ENCODE measurements at places on chromosomes 1 and 21.
A peak's percentile ranks its signal among the peaks of the same experiment; 100 is the strongest.

DNA sequence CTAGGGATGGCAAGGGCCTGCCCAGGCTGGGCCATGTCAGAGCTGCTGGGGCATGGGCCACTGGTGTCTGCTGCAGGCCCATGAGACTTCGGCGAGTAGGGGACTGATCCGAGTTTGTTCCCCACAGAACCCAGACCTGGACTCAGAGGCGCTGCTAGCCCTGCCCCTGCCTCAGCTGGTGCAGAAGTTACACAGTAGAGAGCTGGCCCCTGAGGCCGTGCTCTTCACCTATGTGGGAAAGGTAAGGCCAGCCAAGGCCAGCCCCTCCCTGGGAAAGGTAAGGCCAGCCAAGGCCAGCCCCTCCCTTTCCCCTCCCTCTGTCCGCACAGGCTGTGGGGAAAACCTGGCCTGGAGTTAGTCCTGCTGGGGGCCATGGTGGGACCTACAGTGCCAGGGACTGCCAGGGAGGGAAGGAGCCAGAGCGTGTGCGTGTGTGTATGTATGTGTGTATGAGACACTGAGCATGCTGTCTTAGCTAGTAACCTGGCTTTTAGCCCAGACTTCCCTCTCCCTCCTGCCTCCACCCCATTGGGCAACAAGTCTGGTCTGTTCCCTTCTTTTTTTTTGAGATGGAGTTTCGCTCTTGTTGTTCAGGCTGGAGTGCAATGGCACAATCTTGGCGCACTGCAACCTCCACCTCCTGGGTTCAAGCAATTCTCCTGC, 8.0 kb downstream of the FAAH start:
- no peak for DNase-seq

- no peak for DNase-seq
Observed at GRCh38 chr1:160727316-160727640, 11.8 kb upstream of the SLAMF7 start.

DNA sequence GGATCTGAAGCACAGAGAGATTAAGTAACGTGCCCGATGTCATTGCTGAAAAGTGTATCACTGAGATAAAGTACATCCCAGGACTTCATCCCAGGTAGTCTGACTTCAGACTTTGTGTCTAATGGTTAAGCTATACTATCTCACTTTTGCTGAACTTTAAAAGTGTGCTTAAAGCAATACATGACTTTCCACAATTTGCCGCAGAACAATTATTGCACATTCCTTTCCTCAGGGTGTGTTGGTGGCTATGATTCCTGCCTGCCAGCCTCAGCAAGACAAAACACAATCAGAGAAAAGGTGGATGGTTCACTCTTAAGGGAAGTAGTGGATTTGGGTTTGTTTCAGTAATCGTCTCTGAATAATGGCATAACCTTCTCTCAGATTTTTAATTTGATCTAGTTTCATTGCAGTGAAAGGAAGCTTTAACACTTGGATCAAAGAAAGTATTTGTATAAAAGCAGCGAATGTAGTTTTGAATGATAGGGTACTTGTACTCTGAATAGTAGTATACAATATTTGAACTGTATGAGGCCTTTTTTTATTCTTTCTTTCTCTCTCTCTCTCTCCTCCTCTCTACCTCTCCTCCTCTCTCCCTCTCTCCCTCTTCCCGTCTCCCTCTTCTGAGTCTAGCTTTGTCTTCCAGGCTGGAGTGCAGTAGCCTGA, 47.0 kb downstream of the CNST start:
- DNase-seq, result no peak

DNA sequence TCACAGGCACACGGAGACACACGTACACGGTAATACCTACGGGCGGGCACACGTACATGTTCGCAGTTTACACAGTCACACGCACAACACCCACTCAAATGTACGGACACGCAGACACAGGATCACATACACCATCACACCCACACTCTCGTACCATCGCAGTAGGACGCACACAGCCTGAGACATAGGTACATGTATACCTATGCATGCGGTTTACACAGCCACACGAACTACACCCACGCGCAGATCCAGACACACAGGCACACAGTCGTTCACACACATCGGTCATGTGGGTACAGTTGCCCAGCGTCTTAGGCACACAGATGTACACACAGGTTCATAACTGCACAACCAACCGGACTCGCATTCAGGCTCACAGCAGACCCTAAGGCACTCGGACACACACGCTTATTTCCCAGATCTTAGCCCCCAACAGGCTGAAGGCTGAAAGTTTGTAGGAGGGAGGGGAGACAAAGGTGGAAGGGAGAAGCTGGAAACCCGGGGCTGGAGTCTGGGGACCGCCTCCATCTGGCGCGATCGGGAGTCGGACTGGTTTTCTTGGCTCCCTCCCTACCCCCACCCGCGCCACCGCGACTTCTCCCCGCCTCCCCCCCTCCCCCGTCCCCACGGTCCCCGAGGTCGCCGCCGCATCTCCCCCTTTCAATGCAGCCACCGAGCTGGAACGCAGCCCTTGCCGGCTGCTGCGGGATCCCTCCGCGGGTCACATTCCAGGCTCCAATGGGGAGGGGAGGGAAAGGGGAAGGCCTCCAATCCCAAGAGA, 51.9 kb upstream of the SYNC start:
- no peak for DNase-seq

DNA sequence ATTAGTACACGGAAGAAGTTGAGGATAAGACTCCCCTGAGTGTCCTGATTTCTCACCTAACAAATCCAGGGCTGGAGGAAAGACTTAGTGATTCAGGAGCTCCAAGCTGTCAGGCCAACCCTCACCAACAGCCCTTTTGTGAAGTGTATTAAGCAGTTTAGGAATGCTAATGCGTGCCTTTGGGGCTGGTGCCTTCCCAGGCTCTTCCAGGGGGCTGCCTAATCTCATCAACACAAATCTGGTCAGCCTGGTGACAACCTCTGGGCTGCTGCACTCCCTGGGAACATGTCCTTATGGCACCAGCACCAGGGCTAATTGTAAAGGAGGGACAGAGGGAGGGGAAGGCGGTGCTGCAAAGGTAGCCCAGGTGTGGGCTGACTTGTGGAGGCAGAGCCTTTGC, 15.5 kb downstream of the CSMD2 start:
- no peak for DNase-seq

GRCh38 chr1:19582318-19582717, 61.8 kb upstream of the NBL1 start:
- peak; percentile 59 for DNase-seq

GRCh38 chr1:84847253-84848250, 45.5 kb downstream of the LPAR3 start:
- no peak for DNase-seq

- DNase-seq, result no peak
Observed at GRCh38 chr1:218499911-218500310, 154.8 kb downstream of the TGFB2 start.

DNA sequence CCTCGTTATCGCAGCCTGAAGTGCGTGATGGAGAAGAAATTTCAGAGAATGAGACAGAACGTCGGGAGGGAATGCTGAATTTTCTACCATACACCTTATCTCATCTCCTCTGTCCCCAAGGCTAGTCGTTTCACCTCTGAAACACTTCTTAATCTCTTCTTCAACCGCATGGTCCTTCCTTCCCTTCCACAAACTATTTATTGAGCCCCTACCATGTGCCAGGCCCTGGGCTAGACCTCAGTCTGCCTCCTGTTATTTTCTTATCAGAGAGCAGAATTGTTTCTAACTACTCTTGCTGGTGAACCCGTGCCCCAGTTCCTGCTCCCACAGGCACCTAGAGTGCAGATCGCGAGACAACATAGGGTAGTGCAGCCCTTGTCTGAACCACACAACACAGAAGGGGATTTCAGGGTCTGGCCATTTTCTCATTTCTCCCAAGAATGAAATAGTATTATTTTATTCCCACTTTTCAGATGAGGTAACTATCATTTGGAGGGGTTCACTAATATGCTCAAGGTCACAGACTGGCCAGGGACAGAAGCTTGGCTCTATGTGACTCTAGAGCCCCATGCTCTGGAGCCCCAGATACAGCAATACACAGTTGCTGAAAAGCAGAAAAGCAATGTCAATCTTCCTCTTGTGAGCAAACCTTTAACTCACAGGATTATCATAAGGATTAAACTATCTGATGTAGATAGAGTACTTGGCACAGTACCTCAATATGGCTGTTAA, 598 bp upstream of the ADIPOR1 start:
- DNase-seq, result peak; percentile 25

DNA sequence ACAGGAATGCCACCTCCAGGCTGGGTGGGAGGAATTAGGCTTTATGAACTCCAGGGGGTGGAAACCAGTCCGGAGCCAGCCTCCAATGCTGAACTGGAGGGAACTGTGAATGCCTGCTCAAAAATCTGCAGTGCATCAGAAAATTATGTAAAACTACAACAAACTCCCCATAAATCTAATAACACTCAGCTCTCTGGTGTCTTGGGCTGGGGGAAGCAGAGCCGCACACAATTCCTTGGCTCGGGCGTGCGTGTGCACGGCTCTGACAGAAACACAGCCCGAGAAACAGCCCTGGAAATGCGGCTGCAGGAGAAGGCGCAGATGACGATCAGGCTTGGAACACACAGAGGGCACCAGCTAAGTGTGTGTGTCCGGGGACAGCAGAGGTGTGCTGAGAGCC, 127.6 kb upstream of the VAMP3 start:
- DNase-seq, result no peak

- DNase-seq, result no peak
Observed at GRCh38 chr1:61092642-61093041, 10.3 kb downstream of the NFIA start.

DNA sequence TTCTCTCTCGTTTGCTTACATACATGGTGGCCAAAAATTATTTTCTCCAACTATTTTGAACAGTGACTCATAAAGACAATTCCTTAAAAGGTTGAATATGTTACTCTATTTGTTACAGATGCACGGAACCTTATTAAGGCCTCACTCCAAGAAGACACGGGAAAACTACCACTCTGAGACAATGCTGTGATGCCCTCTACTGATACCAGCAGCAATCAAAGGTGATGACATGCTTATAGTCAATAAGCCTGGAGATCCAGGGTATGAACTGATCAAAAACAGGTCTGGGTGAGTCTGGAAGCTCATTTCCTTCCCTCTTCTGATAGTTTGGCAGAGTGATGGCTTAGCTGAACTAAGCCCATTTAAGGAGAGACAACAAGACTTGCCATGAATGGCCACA, 563.0 kb downstream of the LRRIQ3 start:
- no peak for DNase-seq

DNA sequence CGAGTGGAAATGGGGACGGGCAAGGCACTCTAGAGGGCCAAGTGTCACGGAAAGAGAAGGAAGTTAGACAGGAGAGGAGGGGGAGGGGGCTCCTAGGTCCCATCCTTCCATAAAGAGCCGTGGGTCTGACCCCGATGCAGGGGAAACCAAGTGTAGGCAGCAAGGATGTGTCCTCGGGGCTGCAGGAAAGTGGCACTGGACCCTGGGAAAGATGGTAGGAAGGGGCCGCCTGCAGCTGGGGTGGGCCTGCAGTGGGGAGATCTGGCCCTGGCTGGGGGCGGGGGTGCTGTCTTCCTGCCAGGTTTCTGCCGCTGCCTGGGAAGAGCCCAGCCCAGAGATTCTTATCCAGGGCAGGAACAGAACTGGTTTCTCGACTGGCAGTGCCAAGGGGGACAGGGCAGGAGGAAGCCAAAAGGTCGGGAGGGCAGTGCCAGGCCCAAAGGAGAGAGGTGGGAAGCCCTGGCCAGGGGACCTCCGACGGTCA, 12.9 kb downstream of the CRABP2 start:
- DNase-seq, result no peak

DNA sequence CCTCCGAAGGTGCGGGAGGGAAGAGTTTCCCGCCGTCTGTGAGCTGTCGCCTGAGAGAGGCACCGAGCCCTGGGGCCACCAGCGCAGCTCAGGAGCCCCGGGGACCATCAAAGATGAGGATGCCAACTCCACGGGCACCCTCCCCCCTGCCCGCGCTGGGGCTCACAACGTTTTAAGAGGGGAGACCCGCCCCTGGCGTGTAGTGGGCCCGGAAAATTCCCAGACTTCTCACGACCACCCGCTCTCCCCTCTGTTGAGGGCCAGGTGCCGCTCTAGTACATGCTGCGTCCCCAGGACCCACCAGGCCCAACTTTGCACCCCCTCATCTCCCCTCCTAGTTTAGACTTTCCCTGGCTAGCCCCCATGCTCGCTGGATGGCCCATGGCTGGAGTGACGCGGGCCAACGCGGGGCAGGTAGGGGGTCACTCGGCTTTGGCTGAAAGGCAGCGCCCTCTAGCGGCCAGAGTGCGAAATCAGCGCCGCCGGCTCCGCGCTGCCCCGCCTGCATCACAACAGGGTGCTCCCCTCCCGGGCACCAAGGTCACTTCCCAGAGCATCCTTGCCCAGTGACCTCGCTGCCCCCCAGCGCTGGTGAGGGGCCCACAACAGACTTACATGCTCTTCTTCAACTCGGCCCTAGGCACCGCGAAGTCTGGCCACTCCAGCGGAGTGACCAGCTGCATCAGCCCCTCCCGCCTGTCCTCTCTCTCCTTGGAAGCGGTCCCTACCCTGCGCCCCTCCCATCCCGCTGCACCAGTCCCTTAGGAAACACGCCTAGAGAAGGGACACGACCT, 1.8 kb downstream of the CD160 start:
- peak; percentile 70 for DNase-seq

- peak; percentile 79 for DNase-seq
Observed at GRCh38 chr1:212040629-212041412, 5.3 kb downstream of the DTL start.

GRCh38 chr1:98749152-98749756, 87.7 kb downstream of the SNX7 start:
- peak; percentile 29 for DNase-seq

GRCh38 chr1:116139592-116140134, 28.5 kb downstream of the MAB21L3 start:
- no peak for DNase-seq

DNA sequence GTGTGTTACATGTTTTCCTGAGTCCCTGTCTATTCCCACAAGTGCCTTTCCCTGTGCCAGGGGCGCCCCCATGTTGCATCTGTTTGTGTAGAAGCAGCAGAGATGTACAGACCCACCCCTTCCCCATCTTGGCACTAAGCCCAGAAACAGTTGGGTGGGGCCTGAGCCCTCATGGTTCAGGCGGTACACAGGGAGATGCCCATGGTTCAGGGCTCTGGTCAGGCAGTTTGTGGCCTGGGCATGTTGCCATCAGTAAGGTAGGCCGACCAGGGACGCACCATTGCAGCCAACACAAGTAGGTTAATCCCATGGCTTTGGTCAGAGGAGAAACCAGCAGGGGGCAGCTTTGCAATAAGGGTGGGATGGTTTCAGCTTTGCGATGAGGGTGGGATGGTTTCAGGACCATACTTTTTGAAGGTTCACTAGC, 914 bp upstream of the ADGRB2 start:
- DNase-seq, result peak; percentile 11
